DMS153 (cell line): ENCODE measurements at places on chromosomes 2 and 18.

DNA sequence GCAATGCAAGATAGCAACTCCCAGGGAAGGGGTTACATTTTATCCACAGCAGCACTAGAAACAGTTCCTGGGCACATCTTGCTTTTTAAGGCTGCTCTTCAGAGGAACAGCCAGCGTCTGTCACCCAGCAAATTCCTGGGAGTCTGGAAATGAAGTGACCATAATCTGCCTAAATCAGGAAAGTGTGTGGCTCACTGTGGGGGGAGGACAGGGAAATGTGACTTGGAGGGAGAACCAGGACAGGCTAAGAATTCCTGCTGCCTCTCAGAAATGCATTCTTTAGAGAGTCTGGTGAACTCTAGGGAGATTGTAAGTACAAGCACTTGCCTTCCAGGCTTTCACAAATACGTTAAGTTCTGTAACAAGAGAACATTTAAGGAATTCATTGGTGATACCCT, 364.3 kb upstream of the SPHKAP start:
- DNase-seq: no peak

DNA sequence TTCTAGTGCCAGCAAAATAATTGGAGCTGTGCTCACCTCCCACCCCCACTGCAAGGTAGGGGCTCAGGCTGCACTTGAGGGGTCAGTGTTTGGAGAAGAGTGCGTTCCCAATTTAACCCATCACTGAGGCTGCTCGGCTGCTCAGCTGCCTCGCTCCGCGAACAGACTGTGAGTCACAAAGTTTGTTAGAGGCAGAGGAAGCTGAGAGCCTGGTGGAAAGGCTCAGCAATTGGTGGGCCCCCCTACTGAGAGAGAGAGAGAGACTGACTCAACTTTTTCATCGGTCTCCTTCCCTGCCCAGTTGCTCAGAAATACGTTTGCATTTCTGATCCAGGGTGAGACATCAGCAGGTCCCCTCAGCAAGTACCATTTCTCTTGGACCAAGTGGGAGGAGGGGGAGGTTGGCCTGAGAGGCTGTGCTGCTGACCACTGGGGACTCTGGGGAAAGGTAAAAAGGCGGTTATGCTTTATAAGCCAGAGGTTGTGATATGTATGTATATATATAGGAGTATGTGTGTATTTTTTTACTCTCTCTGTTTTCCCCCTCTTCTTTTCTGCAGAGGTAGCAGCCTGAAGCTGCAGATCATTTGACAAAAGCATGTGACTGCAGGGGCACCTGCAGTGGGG, 1.5 kb downstream of the EFR3B start:
- DNase-seq: no peak

DNA sequence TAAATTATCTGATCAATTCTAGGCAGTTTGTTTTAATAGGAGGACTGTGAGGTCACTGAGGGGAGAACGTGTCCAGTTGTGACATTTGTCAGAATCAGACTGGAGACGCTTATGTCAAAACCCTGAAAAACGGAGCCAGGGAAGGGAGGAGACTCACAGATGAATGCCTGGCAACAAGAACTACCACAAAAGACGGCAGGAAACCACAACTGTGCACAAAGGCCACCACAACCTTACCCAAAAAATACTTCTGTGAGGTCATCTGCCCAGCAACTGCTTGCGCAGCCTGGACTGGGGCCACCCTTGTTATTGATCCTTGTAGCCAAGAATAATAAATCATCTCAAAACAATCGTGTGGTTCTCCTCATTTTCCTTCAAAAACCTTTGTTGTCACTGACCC, 173.0 kb upstream of the ALKAL2 start:
- DNase-seq: no peak

DNA sequence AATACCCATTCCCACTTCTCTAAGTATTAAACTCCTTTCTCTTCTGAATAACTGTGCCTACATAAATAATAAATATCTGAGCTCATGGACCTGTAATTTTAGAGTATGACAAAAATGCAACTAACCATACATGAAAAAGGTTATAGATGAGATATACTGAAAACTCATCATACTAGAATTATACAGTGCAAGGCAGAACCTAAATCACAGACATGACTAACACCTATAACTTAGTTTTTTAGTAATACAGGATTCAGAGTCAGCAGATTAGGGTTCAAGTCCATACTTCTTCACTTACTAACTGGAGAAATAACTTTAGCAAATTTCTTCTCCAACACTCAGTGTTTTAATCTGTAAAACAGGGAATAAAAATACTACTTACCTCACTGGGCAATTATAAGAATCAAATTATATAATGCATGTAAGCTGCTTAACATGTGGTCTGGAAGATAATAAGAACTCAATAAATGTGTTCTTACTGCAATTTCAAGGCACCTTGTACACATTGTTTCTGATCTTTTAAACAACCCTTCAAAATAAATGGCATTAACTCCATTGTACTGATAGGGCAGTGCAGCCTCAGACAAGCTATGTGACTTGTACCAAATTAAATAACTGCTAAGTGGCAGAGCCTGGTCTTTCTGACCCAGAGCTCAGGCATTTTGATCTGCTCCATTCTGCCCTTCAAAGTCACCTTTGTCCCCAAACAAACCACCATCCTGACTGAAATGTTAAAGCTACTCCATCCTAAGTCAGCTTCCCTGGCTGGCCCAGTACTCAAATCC, 39.6 kb upstream of the KLF7 start:
- DNase-seq: no peak

GRCh38 chr2:239223310-239224198, 177.3 kb downstream of the HDAC4 start:
- no peak for DNase-seq

DNA sequence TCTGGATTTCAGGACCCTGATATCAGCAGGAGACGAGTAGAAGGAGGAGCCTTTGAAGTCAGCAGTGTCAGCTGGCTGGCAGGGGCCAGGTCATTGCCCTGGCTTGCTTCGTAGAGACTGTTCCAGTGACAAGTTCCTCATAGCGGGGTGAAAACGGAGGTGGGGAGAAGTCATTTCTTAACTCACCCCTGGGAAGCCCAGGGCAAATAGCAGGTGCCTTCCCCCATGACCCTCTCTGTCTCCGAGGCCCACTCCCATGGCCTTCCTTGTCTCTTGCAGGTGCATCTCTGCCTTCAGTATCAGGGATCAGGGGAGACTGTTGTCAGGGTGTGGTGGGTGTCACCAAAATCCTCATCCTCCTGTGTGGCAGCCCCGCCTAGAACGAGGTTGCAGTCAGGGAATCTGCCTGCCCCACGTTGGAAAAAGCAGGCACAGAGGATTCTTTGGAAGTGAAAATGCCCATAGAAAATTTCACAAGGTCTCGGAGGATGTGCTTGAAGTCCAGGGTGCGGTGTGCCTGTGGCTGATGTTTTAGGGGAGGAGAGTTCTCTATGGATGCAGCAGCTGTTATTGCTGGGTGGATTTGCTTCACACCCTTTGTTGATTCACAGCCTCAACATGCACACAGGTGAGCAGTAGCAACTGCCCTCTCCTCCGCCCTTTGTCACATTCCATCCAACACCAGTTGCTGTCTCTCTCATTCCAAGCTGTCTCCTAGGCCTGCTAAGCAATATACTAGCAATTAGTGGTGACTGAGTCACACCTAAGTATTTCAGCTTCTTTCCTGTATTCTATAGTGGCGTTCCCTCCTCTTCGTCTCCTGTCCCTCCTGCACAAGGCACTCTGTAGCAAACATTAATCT, 142.6 kb upstream of the FHL2 start:
- DNase-seq: no peak

DNA sequence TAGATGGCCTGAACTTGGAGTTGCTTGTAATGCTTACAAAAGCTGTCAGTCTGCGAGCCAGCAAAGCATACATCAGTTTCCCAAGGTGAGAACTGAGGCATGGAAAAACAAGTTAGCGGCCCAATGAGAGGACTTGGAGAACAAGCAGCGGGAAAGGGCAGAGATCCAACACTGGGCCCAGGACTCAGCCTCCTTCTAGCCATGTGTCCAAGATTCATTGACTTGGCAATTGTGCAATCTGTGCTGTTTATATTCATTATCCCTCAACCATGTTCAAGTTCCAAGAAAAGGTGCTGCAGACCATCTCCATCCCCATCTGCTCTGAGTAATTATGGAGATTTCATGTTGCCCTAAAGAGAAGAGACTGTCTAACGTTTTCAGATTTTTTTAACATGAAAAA, 187.4 kb downstream of the ALK start:
- no peak for DNase-seq
